Testis (tissue), 5 donors: ENCODE measurements at places on chromosomes 2 and 18.

GRCh38 chr2:109120166-109120565 lies 8.8 kb upstream of the SH3RF3 start:
- DNase-seq = no peak

DNA sequence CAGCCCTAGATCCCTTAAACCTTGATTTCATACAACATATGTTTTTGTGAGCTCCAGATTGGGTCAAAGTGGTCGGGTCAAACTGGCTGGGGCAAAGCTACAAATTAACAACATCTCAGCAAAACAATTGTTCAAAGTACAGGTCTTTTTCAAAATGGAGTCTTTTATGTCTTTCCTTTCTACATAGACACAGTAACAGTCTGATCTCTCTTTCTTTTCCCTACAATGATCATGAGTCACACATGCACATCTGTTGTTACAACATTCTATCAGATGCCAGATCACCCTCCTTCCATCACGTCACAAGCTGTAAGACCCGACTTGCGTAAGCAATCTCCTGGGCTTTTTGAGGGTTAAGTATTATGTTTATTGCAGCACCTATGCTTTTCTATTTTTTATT lies 55.1 kb downstream of the RHOB start:
- no peak for DNase-seq

GRCh38 chr18:31429623-31430022 lies 17.9 kb upstream of the DSG3 start:
- no peak for DNase-seq

DNA sequence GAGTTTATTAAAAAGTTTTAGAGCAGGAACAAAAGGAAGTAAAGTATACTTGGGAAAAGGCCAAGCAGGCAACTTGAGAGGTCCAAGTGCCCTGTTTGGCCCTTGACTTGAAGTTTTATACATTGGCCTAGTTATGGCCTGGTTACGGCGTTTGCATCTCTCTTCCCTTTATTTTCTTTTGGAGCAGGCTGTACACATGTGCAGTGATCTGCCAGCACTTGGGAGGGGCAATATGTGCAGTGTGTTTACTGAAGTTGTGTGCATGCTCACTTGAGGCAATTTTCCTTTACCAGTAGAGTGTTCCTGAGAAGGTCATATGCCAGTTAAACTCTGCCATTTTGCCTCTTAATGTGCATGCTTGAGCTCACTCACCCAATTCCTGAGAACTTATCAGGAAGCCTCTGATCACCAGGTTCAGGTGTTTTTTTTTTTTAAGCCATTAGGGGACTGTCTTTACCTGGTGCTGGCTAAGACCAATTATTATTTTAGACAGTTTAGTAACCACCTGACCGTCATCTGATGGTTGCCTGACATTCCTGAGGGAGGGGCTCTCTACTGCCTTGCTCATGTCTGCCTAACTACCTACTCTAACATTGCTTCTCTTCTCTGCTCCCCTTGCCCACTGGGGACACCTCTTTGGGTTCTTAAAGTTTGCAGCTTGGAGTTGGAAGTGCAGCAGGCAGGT lies 48.0 kb downstream of the SCN2A start:
- DNase-seq = no peak

- DNase-seq = no peak
Observed at GRCh38 chr2:60821587-60822302, 59.6 kb upstream of the REL start.

- no peak for DNase-seq
Observed at GRCh38 chr2:84768840-84769239, 112.0 kb downstream of the TRABD2A start.

DNA sequence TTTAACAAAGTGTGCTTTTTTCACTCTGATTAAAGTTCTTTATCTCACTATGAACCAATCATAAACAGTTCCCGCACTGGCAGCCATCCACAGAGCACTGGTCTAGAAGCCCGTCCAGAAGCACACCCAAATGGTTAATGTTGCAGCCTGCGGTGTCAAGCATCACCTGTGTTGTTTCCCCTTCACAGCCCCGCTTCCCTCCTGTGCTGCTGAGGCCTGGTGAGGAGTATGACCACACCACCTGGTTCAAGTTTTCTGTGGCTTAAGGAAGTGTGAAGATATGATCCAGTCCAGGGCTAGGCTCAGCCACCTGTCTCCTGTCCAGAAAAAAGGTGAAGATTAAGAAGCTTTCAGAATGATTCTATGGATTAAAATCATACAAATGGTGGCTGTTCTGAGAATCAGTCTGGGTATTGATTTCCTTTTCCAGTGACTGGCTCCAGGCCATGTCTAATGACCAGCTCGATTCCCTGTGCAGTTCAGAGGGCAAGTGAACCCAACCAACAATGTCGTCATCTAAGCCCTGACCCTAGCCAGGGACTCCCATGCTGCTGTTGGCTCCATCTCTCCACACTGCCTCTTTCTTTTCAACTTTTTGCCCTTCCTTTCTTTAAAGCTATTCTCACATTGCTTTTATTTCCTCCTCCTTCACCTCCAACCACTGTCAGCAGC lies 17.7 kb downstream of the SRSF7 start:
- no peak for DNase-seq

GRCh38 chr2:194725169-194725568 lies 931.9 kb upstream of the SLC39A10 start:
- DNase-seq = no peak

GRCh38 chr18:59451073-59451472 lies 92.0 kb upstream of the LMAN1 start:
- DNase-seq = no peak

GRCh38 chr2:62335612-62336011 lies 139.7 kb downstream of the B3GNT2 start:
- DNase-seq = no peak

DNA sequence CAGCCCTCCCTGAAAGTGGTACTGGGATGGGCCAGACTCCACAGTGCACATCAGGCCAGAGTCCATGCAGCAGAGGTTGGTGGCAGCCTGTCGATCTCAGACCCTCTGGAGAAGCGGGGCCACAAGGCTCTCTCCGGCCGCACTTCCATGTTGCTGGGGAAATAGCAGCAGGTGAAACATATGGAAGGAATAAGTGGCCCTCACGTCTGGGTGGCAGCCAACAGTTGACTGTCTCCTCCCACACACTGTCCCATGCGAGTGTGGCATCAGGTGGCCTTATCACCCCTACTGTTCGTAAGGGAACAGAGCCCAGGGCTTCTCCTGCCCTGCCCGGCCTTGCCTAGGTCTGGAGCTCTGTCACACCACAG lies 58.1 kb upstream of the FOSL2 start:
- DNase-seq = no peak

DNA sequence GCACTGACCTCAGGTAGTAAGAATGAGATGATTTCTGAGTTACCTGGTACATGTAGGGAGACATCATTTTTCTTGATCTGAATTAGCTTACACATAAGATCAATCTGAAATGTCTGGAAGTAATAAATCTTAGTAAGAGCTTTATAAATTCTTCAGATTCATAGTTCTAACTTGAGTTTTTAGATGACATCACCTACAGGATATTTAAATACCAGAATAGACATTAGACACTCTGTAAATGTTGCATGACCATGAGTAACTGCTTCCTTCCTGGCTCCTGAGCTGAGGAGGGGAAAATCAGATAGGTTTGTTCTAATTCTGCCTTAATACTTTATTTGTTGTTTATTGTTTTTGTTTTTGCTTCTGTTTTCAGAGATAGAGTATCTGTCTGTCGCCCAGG lies 181.8 kb downstream of the PHLPP1 start:
- no peak for DNase-seq

- no peak for DNase-seq
Observed at GRCh38 chr2:164792316-164793170, 49.1 kb downstream of the COBLL1 start.

DNA sequence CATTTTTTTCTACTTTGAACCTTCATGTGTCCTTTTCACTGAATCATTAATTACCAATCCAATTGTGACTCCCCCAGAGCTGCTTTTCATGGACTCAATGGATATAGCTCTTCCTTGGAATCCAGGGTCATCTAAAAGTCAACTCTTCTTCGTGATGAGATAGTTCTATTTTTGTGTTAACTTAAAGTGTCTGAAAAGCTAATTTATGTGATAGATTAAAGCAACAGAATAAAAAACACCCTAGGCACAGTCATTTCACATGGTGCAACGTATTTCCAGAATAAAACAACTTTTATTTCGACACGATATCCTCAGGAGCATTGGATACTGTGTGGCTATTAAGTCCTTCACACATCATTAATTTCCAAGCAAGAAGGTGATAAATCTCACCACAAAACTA lies 250.6 kb upstream of the SPHKAP start:
- DNase-seq = no peak

DNA sequence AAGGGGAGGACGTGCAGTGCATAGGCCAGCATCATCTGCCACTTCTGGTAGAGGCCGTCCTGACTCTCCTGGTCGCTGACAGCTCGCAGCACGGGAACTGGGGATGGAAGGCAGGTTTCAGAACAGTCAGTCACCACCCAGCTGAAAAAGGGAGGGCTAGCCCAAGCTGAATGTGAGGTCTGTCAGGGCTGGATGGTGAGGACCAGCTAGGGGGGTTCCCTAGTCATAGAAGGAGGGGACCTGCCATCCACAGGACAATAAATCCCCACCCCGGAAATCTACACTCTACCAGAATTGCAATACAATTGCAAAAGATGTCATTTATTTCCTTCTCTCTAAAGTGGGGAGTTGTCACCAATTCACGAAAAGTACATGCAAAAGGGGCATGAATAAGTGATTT lies 15.8 kb downstream of the ABCG5 start:
- DNase-seq = no peak

- no peak for DNase-seq
Observed at GRCh38 chr2:57881998-57882888, 164.4 kb upstream of the VRK2 start.

DNA sequence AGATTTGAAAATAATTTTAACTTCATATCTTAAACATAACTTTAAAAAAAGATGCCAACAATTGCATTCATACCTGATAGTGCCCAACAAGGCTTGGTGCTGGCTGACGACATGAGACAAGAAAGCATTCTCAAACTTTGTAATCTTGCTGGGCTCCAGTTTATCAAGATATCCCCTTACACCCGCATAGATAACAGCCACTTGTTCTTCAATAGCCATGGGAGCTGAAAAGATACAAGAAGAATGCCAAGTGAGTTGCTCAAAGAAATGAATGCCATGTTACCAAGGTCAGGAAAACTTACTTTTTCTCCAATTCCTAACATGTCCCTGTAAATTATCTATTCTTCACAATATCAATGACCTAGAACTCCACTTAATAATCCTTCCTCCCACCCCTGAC lies 12.4 kb upstream of the PSTPIP2 start:
- DNase-seq = no peak

DNA sequence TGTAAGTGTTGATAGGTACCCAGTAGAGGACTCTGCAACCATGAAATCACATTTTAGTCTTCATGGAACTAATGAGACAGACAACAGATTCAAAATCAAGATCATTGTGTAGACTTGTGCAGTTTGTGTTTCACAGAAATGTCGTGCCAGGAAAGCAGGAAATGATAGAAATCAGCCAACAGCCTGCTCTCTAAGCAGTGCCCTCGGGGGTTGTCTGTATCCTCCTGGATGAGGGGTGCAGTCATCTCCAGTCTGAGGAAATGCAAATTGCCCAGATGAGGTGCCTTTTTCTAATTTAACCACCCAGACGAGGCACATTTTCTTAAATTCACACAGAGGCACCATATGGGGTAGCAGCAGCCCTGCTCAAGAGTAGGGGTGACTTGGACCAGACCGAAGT lies 663.1 kb downstream of the XIRP2 start:
- DNase-seq = no peak

- peak; percentile 78 for DNase-seq
Observed at GRCh38 chr2:7672027-7672684, 754.9 kb downstream of the RNF144A start.

DNA sequence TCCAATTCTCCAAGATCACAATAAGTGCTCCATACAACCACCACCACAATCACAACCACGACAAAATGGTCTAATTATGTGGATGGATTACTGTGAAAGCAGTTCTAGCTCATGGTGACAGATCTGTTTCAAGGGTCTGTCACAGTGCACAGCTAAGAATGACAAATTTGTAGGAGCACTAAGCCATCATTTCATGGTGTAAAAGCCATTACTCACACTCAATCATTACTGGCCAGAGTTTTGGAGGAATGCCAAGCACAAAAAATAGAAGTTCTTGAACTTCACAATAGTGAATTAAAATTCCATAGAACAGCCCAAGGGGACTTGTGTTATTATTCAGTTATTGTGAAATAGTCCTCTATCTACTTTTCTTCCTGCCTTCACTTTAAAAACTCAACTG lies 2.3 kb downstream of the CPS1 start:
- no peak for DNase-seq

DNA sequence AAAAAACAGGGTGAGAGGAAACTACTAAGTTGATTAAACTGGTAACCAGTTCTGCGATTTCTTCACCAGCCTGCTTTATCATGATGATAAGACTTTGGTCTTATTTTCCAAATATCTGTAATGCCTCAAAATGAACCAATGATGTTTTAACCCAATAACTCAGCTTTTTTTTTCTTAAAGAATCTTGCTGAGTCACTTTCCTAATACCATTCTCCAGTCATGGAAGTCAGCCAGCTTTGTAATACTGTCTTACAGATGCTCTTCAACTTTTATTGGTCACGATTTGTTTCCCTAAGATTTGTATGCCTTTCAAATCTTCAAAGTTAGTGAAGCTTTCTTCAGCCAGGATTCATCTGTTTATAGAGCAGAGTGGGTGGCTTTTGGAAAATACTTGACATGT lies 47.7 kb upstream of the SMIM21 start:
- DNase-seq = no peak

DNA sequence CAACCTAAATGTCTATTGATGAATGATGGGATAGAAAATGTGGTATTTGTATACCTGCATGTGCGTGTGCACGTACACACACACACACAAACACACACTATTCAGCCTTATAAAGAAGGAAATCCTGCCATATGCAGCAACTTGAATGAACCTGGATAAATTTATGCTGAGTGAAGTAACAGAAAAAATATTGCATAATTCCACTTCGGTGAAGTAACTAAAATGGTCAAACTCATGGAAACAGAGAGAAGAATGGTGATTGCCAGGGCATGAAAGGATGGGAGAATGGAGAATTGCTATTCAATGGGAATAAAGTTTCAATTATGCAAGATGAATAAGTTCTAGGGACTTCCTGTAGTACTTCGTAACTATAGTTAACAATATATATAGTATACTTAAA lies 95.5 kb upstream of the SCN1A start:
- DNase-seq = no peak
